ENCODE measurements at places on chromosomes 7 and 10. TPM values are rescaled to one million over a fixed set of nuclear protein-coding genes. Genes with fewer than 3 reads are reported as not detected.

Gene HGF
- 51.1 TPM for total RNA-seq

Gene KIF11
- 8.7 TPM for total RNA-seq

Gene OR2A25
- not detected for total RNA-seq

Gene MAGI2
- 9.8 TPM for total RNA-seq

Gene RNF133
- 0.46 TPM for total RNA-seq

Gene ZNF727
- 0.10 TPM for total RNA-seq

Data from smooth muscle cell of the pulmonary artery (primary cell).